ENCODE measurements at places on chromosomes 1 and 21.

DNA sequence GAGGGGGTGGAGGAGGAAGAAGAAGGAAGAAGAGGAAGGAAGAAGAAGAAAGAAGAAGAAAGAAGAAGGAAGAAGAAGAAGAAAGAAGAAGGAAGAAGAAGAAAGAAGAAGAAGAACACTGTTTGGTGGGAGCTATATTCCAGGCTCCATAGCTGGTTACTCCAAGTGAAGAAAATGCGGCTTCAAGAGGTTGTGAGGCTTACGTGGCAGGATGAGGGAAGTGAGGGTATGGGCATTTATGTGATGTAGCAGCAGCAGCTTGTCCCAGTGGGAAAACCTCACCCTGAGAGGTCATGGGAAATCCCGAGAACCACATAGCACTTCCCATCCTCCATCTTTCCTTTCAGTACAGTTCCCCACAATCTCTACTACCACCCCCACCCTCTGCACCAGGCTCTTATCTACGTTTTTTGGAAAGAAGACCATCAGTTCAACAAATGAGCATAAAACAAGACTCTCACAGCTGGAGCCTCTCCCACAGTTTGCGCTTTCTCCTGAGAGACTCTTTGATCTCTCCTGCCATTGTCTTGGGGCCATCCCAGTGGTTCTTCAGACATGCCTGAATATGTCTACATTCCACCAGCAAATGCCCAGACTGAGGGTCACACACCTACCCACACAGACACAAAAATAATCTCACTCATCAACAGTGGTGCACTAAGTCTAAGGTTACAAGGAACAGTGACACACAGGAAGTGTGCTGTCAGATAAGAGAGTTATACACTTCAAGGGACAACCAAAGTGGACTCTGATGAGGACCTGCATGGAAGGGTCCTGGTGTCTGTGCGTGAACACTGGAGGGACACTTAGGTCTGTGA is 77.9 kb upstream of the KCNJ15 start:
- no peak for ATAC-seq

DNA sequence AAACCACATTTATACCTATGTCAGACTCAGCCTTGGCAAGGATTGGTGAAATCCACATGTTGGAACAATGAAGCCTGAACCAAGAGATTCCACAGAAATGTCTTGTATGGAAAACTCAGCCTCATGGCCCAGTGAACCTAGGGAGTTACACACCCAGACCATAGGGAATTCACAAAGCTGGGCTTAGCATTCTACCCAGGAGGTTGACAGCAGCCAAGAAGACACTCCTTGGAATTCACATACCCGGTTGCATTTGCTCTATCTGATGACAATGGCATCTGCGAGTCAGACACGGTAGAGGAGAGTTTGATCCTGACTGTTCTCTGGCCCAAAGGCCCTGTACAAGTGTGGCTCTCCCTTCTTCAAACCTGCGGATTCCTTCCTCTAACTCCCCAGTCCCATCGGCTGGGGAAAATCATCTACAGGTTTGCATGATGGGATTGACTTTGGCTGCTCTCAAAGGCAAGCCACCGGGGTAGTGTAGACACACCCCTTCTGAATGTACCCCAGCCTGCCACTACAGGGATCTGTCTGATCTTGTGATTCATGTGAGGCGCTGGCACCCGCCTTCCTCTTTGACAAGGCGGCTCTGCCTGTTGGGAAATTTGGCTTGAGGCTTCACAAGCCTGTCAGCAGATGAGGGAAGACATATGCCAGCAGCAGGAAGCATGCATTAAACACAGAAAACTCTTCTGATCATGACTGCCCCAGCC is 297.3 kb upstream of the KAZN start:
- no peak for ATAC-seq

- ATAC-seq: no peak
Observed at GRCh38 chr21:31774031-31774430, 42.1 kb upstream of the SCAF4 start.

GRCh38 chr1:65814752-65815151 is 22.1 kb downstream of the PDE4B start:
- no peak for ATAC-seq

GRCh38 chr21:46551636-46552241 is 53.1 kb downstream of the S100B start:
- peak; percentile 80 for ATAC-seq

DNA sequence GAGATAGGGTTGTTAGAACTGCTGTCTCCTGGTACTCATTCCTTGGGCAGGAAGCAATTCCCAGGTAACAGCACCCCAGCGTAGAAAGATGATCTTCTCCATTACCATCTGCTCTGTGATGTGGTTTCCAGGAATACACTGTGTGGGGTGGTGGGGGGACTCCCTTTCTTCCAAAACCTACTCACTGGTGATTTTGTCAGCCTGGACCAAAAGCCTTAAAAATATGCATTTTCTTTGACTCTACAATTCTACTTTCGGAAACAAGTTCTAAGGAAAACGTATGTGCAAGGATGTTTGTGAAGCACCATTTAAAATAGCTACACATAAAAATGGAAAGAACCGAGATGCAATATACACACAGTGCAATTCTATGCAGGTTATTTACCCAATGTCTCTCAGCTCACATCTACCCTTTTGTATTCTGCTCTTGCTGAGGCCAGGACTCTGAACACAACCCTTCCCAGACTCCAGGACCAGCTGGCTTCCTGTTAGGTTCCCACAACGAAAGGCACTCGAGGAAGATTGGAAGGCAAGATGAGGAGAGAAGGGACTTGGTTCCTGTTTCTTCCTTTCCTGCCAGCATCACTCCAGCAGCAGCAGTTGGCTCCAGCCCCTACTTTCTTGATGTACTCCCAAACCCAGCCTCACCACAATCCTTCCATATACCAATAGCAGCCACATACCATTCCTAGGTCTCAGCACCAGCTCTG is 33.0 kb upstream of the GJB5 start:
- ATAC-seq: no peak

DNA sequence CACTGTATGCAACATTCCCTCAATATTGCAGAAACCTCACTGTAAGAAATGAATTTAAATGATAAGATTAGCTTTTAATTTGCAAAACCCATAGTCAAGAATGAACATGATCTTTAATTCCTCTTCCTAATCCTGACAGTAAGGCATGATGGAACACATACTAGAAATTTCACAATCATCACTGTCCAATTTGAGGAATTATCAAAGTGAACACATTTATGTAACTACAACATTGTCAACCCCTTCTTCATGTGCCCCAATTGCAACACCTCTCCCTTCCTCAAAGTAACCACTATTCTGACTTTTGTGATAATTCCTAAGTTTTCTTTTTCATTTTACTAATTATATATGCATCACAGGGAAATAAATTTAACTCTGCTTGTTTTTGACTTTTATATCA is 103.1 kb downstream of the LHX8 start:
- ATAC-seq: no peak

- ATAC-seq: no peak
Observed at GRCh38 chr1:172843444-172843843, 184.5 kb downstream of the FASLG start.

DNA sequence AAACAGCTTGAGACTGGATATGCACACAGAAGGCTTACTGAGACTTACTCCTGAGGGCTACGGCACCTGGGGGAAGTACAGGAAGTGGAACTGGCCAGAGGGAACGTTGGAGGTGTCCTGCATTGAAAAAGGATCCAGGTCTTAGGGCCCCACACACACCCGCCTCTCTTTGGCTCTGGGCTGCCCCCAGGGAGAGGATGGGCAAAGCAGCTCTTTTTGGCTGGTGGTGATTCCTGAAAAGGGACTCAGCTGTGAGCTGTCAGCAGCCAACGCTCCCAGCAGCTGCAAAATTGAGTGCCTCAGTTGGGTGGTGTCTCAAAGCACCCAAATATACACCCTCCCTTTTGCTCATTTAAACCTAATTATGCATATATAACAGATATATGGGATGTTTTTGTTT is 213.2 kb downstream of the TNR start:
- ATAC-seq: no peak

GRCh38 chr1:10338047-10338446 is 60.8 kb upstream of the PGD start:
- ATAC-seq: peak; percentile 69

GRCh38 chr1:205545991-205546390 is 41.5 kb downstream of the CDK18 start:
- no peak for ATAC-seq

DNA sequence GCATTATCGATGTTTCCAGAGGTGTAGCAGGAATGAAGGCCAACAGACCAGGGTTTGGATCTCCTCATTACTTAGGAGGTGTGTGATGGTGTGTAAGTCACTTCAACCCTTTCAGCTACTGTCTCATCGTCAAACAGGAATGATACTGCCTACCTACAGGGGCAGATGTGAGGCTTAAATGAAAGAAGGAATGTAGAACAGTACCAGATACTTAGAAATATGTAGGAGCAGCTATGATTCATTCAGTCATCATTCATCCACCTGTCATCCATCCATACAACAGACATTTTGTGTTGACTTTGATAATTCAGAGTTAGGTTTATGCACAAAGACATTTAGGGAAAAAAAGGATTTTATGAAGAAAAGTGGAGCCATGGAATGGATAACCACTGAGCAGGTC is 486.9 kb upstream of the DAB1 start:
- no peak for ATAC-seq

DNA sequence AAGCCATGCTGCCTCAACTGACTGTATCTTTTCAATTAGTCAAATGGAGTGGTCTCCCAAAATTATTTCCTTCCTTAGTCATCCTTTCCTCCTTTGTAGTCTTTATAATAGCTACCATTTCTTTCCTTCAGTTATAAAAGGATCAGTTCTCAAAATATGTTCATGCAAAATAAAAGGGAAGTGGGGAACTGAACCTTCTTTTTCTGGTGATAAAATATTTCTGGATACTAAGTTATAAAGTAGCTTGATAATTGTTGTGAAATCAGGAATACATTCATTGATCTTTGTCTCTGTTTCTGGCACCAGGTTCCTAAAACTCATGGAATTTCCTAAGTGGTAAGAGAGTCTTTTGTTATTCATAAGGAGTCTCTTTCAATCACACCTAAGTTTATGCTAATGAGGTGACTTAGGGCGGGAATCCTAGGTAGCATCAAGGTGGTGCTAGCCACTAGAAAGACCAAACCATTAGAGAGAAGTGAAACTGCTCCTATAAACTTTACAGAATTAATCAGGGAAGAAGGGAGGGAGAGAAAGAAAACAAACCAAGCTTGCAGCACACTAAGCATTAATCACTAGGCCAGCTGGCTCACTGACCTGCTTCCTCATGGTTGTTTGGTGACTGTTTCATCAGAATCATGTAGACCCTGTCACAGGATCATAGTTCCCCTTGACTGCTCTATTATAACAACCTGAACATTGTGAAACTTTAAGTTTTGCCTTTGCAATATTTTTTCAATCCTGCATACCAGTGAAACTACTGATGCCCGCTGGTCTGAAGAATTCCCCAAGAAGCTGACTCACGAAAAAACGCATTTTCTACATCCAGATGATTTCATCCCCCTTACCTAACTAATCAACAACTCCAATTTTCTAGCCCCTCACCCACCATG is 161.6 kb upstream of the PTBP2 start:
- no peak for ATAC-seq

- ATAC-seq: no peak
Observed at GRCh38 chr1:22949822-22950331, 22.8 kb downstream of the LACTBL1 start.

DNA sequence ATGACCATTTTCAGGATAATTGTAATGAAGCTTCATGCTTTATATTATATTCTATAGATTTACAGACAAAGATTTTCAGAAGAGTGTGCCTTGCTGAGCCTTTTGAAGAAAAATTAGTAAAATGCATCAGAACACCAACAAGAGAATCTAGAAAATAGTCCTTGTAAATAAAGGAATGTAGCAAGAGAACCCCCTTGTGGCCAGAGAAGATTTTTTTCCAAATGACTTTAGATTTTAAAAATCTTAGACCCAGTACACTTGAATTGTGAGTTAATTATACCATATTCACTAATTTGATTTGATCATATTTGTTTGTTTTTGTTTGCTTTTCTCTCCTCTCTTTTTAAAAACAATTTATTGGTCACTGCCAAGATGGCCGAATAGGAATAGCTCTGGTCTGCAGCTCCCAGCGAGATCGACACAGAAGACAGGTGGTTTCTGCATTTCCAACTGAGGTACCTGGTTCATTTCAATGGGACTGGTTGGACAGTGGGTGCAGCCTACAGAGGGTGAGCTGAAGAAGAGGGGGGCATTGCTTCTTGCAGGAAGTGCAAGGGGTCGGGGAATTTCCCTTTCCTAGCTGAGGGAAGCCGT is 12.8 kb upstream of the IFI44L start:
- no peak for ATAC-seq

DNA sequence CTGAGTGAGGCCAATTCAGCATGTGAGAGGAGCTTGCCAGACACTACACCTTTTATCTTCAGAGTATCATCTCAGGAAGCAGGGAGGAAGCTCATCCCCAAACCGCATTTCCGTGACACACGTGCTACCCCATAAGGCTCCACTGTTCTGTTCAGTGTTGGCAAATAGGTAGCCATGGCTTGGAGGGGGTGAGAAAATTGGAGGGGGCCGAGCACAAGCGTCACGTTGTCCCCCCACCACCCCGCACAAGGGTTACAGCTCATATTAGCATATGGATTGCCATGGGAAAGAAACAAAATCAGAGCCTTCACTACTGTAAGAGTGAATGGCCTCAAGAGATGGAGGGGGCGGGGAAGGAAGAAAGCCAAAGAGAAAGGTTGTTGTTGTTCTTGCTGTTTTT is 46.7 kb downstream of the OLIG1 start:
- ATAC-seq: no peak

DNA sequence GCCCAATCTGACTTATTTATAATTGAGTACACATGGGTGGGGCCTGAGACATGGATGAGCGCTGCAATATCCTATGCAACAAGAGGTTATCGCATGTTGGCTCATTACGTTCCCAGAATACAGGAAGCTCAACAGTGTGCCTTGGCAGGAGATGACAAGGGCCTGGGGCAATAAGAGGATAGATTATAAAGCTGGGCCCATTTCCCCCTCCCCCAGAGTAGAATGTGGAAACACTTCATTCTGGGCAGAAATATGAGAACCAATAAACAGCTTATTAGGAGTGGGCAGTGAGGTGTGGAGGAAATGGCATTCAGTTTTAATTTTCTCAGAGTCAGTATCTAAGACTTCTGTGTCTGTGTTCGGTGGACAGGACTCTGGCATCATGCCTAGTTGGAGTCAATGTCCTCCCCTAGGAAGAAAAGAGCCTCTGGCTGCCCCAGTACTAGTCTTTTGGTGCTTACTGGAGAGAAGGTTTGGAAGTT is 92.8 kb downstream of the PIK3R3 start:
- ATAC-seq: no peak

GRCh38 chr1:160264795-160265307 is 2.5 kb upstream of the DCAF8 start:
- ATAC-seq: no peak

Data from activated CD4-positive, CD25-positive, alpha-beta regulatory T cell treated with anti-CD3 and anti-CD28 coated beads, Interleukin-2, amount 50 U/mL, for 24 hours (primary cell).